ENCODE measurements at places on chromosomes 3 and 15.

DNA sequence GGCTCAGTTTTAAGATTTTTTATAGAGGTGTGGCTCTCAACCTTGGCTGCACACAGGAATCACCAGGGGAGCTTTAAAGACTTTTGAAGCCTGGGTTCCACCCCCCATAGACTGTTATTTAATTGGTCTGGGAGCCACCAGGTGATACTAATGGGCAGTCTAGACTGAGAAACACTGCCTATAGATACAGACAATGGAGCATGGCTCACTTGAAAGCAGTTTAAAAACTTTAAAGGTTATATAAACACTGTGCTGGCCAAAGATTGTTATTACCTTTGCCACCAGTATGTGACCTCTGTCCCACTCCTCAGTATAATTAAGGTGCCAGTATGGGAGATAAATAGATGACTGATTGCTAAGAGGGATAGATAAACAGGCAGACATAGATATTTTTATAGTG lies 3.8 kb downstream of the GOLIM4 start:
- DNase-seq, result no peak

DNA sequence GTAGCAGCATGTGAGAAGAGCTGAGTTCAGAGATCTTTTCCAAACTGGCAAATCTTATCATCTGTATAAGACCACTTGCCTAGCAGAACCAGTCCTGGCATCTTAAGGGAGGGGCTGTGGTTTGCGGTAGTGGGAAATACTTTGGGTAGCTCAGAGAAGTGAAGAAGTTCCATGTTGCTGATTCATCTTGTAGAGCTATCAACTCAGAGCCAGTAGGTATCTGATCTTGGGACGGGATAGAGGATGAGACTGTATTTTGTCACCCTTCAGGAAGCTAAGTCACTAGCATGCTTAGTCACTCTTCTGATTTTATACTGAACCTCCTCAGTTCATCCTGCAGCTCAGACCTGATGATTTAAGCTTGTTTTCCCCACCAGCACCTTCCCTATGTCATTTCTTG lies 211.4 kb downstream of the NR1D2 start:
- no peak for DNase-seq

DNA sequence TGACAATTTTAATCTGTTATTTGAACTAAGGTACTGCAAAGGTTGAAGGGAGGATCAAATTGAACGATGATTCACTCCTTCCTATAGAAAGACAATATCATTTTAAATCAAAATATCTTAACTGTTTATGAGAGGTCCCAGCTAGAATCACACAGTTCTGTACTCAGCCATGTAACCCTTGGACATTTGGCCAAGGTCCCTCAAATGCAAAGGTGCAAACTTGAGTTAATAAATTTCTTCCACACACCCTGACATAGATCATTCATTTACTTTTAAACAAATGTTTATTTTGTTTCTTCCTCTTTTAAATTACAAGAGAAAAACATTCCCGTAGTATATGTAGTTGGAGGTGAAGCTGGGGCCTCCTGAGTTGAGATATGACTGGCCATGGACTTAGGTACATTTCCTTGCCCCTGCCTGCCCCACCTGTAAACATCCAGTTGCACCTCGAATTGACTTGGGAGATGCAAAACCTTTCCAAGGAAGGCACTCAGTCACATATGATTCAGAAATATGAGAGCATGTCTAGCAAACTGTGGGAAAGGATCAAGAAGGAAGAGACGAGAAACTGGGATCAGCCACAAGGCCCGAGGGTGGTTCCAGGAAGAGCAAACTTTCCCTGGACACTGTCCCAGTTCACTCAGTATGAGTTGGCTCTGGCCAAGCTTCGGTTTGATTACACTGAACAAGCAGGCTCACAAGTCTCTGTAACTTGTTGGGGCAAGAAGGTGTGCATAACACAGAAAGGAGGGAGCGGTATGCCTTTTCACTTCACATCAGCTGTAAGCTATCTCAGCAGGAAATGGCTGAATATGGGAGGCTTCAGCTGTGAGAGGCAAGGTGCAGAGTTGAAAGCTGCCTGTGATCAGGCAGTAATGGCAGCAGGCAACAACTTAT lies 6.7 kb downstream of the TNFSF10 start:
- DNase-seq, result no peak

GRCh38 chr15:90184119-90184785 lies 16.9 kb upstream of the SEMA4B start:
- no peak for DNase-seq

GRCh38 chr3:100216713-100217112 lies 44.1 kb upstream of the TBC1D23 start:
- DNase-seq, result no peak

DNA sequence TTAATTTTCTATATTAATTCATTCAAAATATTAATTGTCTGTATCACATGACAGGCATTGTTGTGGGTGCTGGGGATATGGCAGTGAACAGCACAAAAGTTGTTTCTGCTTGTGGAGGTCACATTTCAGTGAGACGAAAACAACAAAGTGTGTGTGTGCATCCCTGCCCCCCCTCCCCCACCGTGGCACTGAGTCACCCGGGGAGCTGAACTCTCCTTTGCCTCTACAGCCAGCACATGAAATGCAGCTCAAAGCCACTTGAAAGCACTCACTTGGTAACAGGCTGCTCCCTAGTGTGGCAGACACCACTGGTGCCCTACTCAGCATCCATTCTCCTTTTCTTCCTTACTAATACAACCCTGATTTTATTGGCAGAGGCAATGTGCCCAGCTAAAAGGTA lies 16.9 kb upstream of the SCAMP5 start:
- no peak for DNase-seq

- no peak for DNase-seq
Observed at GRCh38 chr15:78991879-78992278, 47.0 kb upstream of the CTSH start.

DNA sequence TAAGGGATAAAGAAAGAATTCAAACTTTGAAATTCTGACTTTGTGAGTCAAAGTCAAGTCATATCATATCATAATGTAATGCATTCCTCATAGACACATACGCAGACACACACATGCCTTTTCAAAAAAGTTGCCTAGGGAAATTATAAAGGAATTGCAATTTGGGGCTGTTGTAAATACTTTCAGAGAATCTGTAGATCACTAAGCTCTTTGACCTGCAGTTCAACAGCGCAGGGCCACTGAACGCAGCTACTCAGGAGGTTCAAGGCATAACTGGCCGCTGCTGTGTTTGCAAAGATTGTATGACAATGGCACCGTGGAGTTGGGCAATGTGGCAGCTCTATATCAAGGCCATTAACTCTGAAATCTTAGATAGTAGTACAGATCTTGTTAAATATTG lies 188.4 kb upstream of the THRB start:
- DNase-seq, result no peak

DNA sequence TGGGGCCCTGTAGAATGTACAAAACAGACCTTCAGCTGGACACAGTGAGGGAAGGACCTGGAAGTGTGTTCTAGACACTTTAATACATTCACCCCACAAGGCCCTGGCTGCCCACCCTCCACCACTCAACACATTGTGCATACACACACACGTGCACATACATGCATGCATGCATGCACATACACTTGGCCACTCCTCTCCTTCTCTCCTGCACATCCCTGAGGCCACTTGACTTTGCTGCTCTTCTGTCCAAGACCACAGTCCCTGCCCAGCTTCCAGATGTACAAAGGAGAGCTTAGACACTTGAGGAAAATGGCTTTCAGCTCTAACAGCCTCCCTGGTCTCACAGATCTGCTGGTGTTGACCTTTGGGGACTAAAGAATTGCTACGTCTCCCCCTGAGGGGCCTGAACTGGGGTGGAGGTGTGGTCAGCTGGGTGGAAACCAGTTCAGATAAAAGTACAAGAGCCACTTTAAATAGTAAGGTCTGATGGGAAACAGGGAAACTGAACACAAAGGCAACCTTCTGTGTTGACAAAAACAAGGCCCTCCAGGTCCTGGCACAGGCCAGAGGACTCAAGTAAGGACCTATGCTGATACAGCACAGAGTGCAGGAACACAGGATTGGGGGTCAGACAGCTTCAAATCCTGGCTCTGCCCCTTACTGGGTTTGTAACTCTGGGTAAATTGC lies 24.8 kb upstream of the NOX5 start:
- no peak for DNase-seq
